ENCODE measurements at places on chromosomes 5 and 9.

DNA sequence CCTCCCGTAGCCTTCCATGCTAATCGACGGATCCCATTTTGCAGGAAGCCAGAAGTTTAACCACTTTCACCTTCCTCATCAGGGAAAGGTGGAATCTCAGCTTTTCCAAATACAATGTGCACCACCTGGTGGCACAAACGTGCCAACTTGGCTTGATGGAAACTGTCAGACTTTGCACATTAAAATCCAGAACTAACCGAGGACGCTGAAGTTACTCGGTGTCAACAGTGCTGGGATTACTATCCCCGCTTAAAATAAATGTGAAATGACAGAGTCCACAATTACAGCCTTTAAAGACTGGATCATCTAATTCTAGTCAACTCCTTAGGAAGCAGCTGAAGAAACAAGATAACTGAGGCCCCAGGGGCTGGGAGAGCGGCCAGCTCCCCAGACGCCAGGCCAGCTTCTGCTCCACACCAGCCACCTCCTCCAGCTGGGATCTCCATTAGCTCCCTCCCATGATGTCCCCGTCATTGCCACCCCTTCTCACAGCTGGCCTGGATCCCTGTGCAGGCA is 50.1 kb upstream of the RETREG1 start:
- DNase-seq: no peak

DNA sequence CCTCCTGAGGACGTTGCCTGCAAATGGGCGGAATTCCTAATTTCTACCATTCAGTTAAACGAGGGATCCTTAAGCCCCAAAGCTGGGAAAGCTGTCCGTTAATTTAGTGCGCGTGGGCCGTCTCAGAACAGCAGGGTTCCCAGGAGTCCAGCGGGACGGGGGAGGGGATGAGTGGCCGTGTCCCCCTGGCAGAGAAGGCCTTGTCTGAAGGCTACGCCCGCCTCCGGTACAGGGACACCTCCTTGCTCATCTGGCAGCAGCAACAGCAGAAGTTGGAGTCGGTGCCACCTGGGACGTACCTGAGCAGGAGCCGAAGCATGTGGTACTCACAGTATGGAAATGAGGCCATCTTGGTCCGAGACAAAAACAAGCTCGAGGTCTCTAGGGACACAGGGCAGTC is 1.3 kb downstream of the BRD3OS start:
- no peak for DNase-seq

DNA sequence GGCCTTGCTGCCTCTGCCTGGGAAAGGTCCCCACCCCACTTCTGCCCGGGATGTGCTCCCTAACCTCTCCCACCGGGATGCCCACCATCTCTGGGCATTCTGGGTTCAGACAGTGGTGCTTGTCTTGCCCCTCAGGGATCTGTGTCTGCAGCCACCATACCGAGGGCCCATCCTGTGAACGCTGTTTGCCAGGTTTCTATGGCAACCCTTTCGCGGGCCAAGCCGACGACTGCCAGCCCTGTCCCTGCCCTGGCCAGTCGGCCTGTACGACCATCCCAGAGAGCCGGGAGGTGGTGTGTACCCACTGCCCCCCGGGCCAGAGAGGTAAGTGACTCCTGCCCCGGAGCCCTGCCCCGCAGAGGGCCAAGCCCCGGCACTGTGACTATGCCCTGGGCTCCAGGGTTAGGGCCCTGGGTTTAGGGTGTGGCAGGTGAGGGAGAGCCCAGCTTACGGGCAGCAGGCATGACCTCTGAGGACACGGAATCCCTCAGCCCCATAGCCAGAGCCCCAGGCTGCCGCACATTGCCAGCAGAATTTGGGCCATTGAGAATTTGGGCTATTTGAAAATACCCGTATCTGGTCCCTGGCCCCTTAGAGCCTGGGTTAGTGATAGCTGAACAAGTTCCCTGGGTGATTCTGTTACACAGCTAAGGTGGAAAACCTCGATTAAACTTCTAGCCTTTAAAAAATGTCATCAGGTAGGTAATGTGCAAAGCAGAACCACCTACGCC is 35.3 kb upstream of the AIF1L start:
- no peak for DNase-seq

GRCh38 chr9:127509955-127510299 is 58.6 kb downstream of the LRSAM1 start:
- DNase-seq: no peak

- no peak for DNase-seq
Measured at GRCh38 chr9:130142641-130143040, 29.6 kb upstream of the NCS1 start.

DNA sequence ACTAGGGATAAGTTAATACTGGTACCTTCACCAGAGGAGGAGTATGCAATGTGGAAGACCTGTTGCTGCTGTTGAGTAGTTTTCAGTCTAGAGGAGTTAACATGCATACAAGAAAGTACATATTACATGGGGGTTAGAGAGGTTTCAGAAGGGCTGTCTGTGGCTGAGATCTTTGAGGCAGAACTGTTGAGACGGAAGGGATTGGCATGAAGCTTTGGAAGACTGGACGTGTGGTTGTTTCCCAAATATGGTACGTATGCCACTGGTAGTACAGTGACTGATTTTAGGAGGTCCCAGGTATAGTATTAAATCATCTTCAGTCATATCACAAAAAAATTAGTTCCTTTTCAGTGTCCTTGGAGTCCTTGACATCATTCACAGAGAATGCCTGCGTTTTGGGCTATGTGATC is 17.6 kb downstream of the TNFAIP8 start:
- DNase-seq: no peak

- peak; percentile 63 for DNase-seq
Measured at GRCh38 chr5:132456296-132456986, 34.1 kb downstream of the IRF1 start.

DNA sequence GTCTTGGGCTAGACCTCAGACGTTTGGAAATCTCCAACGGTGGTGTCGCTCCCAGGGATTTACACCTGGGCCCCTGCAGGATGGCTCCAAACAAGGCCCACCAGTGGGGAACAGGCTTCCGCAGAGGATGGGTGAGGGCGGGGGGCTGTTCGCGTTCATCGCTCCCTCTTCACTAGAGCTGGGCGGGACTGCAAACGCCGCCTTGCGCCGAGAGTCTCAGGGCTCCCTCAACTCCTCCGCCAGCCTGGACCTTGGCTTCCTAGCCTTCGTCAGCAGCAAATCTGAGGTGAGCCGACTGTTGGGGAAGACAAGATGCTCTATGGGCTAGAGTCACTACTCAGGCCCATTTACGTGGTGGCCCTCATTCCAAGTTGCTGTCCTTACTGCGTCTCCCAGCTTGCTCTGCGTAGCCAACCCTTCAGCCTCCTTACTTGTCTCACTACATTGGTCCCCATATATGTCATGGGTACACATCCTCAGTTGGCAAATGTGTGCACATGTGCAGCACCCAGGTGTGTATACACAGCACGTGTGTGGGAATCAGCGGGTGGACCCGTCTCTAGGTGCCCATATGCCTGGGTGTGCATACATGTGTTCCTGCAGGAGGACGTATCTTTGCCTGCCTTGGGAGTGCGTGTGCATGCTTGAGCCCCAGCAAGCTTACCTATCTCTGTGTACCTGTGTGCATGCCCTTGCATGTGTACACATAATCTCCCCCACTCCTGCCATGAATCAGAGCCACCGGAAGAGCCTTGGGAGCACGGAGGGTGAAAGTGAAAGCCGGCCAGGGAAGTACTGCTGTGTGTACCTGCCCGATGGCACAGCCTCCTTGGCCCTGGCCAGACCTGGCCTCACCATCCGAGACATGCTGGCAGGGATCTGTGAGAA is 10.5 kb downstream of the RGS14 start:
- no peak for DNase-seq

DNA sequence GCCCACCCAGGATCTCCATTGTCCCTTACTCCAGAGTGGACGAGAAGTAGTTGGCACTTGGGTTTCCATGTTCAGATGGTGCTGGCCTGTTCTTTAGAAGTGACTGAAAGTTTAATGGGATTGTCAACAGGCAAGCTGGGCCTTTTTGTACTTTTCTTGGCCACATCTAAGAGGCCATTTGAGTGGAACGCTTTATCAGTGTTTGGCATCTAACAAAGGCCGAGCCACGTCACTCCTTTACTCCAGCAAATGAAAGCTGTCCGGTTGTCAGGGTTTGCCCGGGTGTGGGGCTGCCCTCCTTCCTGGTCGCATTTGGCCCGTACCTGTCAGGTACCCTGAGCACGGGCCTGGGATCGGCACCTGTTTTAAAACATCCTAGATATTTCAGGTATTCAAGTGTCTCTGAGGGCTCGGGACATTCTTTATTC is 71.5 kb downstream of the RCL1 start:
- no peak for DNase-seq

DNA sequence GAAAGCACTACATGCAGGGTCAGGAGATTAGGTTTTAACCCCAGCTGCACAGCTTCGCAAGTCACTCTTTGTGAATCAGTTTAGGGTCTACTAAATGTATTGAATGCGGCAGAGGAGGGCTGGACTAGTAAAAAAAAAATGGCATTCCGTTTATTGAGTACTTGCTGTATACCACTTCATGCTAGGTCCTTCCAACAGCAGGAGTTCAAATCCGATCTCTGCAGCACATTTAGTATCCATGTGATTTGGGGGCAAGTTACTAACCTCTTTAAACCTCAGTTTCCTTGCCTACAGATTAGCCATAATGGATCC is 204.4 kb downstream of the SNCAIP start:
- no peak for DNase-seq

DNA sequence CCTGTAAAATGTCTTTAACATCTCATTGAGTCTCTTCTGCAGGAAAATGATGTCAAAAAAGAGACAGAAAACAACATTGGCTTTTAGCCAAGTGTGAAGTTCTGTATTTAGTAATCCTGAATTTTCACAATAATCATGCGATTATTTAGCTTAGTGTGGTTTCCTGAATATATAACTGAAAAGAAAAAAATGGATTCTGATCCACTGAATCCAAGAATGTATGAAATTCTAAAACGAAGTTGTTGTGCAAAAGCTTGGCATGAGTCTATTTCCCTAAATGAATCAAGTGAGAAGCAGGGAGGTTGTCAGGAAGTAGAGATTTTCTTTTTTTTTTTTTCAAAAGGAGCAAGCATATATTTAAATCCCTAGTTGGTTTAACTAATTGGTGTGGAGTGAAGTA is 145.9 kb upstream of the CDH6 start:
- no peak for DNase-seq

- DNase-seq: no peak
Measured at GRCh38 chr5:73865315-73865714, 239.3 kb downstream of the ARHGEF28 start.

GRCh38 chr5:55521881-55522280 is 12.9 kb downstream of the PLPP1 start:
- DNase-seq: no peak

DNA sequence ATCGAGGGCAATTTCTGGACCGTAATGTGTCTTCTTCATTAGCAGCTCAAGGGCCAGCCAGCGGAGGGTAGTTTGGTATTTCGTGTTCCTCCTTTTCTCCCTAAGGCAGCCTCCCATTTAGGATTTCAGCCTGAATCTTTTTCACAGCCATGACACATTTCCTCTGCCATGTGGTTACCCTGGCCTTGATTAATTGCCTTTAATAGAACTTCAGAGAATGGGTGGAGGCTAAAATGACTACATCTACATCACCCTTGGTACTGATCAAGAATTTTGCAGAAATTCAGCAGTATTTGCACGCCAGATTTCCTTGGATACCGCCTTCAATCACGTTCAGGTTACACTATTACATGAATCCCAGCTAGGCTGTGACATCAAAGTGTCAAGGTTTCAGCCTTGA is 58.0 kb downstream of the ADAMTS16 start:
- no peak for DNase-seq

DNA sequence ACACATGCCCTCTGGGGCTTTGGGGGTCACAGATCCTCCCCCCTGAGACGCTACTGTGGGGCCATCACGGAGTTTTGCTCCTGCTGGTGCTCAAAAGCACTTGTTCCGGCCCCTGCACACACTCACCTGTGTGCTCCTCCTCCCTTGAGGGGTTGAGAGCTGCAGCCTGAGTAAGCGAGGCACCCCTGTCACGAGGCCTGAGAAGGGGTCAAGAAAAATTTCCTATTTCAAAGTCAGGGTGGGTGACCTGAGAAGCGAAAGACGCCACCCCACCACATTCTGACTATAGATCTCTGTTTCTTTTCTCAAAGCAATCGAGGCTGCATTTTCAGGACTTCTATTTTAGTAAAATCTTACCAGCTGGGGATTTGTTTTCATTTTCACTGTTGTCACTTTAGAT is 138.5 kb downstream of the DCP2 start:
- no peak for DNase-seq
